ENCODE measurements at places on chromosomes 4 and X.

- no peak for DNase-seq
These were observed 23.0 kb downstream of the CDKL5 start for GRCh38 chrX:18448416-18448815.

DNA sequence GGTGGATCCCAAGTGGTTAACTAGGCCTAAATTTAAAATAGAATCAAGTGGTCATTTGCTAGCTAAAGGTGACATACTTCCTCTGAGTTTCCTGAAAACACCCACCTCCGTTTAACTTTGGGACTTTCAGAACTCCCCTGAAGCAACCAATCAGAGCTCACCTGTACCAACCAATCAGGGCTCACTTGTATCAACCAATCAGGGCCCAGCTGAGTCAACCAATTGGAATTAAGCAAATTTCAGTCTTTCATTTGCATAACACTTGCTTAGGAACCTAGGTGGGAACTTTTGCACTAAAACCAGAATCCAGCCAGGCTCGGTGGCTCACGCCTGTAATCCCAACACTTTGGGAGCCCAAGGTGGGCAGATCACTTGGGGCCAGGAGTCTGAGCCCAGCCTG, 15.9 kb downstream of the GPC4 start:
- no peak for DNase-seq

DNA sequence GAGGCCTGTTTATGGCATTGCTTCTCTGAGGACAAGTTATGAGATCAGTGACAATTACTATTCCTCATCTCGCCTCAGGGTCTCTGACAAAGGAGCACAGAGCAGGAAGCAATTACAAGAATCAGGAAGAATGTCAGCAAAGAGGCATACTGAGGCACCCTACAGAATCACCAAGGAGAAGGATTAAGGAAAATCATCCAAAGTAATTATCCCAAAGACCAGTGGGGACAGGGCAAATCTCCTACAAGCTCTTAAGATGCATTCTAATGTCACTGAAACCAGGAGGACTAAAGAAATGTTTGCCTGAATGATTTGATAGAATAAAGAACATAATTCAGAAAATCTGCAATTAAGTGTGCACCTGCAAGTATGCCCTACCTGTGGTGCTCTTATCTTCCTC, 206.2 kb downstream of the RCHY1 start:
- DNase-seq: no peak

DNA sequence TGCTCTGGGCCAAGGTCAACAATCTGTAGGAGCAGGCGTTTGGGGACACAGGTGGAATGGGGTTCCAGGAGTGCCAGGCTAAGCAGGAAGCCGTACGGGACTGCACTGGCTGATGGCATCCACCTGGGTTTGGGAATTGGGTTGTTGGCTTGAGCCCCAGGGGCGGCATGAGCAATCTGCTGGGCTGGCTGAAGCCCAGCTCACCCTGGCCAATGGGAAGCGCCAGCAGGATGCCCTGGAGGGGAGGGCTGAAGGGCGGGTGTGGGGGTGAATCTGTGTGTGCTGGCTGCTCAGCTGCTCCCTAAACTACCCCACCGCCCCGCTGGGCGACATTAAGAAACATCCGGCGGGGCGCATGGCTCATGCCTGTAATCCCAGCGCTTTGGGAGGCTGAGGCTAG, 8.9 kb upstream of the RGS12 start:
- DNase-seq: no peak

DNA sequence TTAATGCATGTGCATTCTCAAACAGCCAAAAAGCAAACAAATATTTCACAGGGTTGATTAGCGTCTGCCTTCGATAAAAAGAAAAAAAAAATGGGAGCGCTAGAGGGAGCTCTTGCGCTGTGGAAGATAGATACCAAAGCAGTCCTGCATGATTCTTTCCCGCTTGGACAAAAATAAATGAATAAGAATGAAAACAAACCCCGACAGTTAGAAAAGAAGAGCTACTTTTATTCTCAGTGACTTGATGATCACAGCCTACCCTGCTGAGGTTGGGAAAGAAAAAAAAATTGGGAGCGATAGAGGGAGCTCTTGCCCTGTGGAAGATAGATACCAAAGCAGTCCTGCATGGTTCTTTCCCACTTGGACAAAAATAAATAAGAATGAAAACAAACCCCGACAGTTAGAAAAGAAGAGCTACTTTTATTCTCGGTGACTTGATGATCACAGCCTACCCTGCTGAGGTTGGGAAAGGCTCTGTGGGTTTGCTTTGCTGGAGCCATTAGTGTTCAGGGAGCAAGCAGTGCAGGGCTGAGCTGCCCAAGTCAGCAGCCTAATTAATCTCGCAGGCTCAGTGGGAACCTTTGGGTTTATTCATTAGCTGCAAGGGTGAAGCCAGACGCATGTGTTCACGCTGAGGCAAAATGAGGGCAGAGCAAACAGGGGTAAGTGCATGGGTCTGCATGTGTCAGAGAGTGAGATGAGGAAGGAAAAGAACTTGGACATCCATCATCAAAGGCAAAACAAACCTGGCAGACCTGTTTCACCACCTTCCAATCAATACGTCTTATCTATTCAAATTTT, 249.3 kb upstream of the PRKX start:
- DNase-seq: peak; percentile 1

DNA sequence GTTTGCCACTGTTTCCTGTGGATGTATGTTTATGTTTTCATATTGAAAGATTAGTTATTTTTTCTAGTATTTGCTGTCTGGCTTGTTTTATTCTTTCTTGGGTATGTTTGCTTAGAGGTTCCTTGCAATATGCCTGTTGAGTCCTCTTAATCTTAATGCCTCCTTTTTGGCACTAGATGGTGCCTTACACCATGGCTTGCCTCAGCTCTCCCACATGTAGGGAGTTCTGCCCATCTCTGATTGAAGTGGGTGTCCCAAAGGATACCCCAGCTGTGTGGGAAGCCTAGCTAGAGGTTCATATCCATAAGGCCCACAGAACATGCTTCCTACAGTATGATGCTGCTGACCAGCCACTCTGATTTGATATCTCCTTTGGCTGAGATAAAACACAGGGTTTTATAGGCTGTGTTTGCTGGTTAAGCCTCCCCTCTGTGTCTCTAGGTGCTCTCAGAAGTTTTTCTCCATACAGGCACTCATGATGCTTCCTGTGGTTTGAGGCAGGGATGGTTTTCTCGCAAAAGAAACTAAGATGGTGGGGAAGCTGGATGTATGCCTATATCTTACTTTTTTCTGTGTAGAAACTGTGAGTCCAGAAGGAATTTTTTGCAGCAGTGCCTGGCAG, 162.4 kb downstream of the ASB9 start:
- DNase-seq: no peak

DNA sequence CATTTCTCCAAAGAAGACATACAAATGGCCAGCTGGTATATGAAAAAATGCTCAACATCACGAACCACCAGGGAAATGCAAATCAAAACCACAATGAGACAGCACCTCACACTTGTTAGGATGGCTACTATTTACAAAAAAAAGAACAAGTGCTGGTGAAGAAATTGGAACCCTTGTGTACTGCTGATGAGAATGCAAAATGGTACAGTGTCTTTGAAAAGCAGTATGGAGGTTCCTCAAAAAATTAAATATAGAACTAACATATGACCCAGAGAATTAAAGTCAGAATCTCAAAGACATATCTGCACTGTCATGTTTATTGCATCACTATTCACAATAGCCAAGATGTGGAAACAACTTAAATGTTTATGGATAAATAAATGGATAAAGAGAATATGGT, 20.9 kb downstream of the PAGE4 start:
- DNase-seq: no peak

DNA sequence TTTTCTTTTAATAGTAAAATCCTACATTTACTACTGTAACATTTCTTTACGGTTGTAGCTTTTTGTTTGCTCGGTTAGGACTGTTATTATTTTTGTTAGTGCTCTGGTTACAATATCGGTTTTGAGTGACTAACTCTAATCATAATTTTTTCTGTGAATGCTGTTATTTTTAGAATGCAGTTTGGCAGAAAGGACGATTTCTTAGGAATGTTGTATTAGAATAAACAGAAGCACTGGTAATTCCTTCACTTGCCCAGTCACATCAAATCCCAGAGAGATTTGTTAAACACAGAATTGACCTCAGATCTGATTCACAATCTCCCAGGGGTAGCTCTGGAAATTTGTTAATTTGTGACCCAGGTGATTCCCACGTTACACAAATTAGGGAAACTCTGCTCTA, 21.7 kb downstream of the DDIT4L start:
- no peak for DNase-seq

DNA sequence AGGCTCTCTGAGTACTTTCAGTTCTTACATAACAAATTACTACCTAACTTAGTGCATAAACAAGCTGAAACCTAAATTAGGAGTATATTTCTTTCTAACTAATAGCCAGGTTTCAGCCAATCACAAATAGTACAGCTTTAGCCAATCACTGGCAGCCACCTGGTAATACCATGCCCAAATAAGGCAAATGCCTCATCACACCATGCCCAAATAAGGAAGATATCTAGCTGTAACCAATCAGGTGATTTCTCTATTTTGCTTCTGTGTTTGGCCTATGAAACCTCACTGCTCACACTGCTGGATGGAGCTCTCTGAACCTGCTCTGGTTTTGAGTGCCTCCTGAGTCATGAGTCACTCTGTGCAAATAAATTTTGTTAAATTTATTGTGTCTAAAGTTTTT, 113.5 kb downstream of the DDIT4L start:
- DNase-seq: no peak

DNA sequence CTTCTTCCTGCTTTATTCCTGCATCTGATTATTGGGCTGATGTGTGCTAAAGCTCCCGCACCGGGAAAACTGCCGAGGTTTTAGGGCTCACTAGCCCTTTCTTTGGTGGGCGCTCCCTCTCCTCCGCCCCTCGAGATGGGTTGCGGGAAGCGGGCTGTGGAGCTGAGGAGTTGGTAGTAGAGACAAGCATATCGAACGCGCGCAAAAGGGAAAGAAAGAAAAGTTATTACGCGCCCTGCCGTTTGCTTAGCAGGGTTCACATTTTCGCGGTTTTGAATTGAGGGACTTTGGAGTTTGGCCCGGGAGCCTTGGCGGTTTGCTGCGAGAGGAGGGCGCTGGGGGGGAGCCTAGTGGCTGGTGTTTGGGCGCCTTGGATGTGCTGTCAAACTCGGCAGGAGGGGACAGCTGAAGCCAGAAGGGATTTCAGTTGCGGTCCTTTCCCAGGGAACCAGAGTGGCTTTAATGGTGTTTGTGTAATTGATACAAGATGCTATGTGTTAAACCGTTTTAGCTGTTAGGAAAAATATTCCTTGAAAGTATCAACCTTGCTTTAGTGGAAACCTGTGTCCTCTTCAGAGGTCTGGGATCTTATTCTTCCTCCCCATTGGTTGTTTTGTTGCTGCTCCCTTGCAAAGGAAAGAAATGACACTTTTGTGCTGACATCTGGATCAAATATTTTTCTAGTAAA, 1.1 kb downstream of the GAB1 start:
- DNase-seq: no peak

- DNase-seq: no peak
These were observed 1203.1 kb downstream of the PCDH18 start for GRCh38 chr4:136329042-136329662.

DNA sequence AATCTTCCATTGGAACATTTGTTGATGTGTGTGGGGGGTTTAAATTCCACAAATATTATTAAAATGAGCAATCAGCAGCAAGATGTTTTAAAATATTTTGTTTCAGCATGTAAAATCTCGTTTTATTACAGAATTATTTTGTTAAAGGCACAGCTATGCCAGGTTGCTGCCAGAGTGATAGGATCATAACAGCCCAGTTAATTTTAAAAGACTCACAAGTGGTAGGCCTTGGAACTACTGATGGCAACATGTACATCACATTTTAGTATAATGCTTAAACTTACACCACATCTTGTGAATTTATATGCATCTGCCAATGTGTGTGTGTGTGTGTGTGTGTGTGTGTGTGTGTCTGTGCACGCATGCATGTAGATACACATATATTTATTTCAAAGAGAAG, 97.8 kb upstream of the SPRY1 start:
- DNase-seq: no peak

DNA sequence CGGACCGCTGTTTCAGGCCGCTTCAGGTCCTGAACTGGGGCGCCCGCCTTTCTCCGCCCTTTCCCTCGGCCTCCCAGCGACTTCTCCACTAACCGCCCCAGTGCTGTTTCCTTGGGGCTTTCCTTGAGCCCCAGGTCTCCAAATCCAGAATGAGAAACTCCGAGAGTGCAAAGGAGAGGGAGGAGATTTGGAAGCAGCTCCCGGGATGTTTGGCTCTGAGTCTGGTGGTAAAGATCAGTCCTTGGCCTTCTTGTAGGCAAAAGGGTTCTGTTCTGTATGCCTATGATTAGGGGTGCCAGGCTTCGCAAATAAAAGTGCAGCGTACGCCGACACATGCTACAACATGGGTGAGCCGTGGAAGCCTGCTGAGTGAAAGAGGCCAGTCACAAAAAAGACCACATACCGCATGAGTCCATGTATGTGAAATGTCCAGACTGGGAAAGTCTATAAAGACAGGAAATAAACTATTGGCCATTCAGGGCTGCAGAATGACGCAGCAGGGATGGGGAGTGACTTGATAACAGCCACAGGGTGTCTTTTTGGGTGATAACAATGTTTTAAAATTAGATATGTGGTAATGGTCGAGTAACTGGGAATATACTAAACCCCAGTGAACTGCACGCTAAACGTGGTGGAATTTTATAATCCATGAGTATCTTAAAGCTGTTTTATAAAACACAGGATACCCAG, 99.8 kb downstream of the TRAPPC11 start:
- no peak for DNase-seq

- no peak for DNase-seq
These were observed 2.0 kb upstream of the STAG2 start for GRCh38 chrX:123959281-123960063.

DNA sequence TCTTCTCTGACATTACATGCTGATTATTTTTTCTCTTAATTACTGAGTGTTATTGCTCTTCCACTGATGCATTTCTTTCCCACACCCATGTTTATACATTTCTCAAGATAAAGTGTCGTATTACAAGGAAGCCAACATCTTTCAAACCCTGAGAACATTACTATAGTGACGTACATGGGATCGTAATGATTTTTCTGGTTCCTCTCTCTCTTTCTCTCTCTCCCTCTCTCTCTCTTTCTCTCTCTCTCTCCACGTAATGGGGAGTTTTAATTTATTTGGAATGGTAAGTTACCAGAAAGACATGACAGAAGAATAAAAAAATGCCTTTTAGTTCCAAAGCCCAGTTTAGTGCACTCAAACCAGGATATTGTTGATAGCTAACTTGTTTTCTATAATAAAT, 40.4 kb upstream of the MAPK10 start:
- DNase-seq: no peak

DNA sequence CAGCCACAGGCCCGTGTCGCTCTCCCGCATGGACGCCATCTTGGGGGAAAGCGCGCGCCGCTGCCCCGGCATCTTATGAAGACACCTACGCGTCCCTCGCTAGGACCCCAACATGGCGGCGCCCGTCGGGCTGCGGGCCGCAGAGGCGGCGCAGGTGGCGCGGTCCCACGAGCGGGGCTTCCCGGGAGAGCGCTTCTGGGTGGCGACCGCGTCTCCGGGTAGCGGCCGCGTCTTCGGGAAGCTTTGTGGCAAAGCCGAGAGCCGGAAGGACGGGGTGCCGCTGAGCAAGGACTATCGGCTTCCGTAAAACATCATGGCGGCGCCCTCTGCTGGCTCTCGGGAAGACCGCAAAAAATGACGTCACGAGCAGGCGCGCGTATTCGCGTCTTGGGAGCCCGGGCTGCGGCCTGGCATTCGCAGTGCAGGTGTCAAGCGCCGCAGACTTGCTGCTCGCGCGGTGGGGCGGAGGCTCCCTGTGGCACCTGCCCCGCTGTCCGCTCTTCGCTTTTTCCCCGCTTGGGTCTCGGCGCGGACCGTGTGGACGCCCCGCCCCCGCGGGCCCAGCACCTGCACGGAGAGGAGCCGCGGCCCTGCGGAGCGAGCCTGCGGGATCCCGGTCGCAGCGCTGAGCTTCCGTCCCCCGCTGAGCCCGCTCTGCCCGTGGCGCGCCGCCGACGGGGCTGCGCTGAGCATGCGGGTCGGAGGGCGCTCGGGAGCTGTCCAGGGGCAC, at the start of gene NELFA:
Gene NELFA (minus strand): TSS at position 54 of the 730 bp plus-strand sequence. CDS start 15 bp downstream, at position 39.
- peak; percentile 58 for DNase-seq
